ENCODE measurements at places on chromosomes 13 and 19.

GRCh38 chr19:35085947-35086346 is 29.7 kb upstream of the FXYD3 start:
- no peak for DNase-seq

DNA sequence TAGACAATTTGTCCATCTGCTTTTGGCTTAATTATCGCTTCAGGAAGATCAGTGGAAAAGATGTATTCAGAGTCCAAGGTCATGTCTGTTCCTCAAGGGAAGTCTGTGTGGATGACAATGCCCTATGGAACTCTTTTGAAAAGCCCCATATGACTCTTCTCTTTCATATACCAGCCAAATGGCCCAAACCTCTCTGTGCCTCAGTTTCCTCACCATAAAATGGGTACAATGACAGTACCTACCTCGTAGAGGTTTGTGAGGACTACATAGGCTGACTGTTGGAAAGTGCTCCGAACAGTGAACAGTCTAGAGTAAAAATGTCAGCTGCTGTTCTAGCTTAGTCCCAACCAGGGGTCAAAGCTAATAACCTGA is 104.6 kb downstream of the COL4A2 start:
- DNase-seq = no peak

GRCh38 chr19:12834976-12835757 is 788 bp upstream of the RTBDN start:
- no peak for DNase-seq

DNA sequence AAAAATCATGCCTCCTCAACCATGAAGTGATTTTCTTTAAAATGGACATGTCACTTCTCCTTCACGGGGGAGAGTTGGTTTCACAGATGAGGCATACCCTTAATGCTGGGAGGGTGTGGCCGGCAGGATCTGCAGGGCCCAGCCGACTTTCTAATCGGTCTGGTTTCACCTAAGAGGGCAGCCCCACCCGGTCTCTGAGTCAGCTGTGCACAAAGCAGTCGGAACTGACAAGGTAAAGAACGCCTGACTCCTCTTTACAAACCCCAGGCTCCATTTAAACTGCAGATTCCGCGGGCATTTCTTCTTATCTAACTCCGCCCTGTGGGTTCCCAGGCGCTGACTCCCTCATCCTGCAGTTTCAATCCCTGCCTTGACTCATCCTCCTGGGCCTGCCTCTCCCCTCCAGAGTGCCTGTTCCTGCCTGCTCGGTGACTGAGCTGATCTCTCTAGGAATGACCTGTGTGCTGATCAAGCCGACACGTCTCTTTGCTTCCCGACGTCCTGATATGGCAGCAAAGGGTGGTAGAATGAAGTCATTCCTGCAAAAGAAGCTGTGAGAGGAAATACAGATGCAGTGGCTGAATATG is 63.4 kb downstream of the EFNB2 start:
- no peak for DNase-seq

DNA sequence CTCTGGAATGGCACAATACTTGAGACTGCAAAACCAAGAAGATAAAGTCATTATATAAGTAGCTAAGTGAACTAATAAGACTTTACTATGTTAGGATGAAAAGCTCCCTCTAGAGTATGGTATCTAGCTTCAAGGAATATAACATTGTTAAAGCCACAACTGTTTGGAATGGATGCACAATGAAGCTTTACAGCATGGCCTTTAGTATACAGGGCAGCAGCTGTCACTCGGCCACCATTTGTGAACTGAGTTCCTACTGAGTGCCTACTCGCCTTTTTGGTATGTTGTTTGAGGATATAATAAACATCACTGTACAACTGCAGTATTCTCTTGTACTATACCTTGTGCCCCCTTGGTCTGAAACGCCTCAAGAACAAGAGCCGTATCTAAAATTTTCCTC is 6.8 kb downstream of the ALG5 start:
- DNase-seq = no peak

DNA sequence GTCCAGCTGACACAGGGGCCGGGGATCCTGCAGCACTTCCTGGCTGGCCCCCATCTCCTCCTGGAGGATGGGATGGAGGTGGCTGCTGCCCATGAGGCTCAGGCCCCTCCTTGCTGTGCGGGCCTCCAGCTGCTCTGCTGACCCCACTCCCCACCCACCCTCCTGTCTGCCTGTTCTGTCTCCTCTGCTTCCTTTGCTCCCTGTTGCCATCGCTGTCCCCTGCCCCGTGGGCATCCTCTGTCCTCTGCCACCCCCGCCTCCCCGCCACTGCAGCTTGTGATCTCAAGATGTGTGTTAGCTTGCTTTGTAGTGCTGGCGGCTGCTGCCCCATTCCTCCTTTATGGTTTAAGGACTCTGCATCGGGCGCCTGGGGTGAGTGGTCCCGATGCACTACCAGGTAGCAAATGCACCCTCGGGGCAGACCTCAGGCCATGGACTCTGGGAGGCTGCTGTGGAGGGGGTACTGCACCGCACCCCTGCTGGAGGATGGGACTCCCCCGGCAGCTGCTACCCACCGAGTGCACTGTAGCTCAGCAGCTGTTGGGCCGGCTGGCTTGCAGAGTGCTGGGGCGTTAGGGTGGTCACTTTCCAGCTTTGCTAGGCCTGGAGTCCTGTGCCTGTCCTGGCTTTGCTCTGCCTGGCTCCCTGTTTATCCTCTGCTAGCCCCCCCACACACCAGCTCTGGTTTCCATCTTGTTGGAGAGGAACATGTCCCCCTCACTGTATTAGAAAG is 15.8 kb upstream of the C19orf33 start:
- no peak for DNase-seq

DNA sequence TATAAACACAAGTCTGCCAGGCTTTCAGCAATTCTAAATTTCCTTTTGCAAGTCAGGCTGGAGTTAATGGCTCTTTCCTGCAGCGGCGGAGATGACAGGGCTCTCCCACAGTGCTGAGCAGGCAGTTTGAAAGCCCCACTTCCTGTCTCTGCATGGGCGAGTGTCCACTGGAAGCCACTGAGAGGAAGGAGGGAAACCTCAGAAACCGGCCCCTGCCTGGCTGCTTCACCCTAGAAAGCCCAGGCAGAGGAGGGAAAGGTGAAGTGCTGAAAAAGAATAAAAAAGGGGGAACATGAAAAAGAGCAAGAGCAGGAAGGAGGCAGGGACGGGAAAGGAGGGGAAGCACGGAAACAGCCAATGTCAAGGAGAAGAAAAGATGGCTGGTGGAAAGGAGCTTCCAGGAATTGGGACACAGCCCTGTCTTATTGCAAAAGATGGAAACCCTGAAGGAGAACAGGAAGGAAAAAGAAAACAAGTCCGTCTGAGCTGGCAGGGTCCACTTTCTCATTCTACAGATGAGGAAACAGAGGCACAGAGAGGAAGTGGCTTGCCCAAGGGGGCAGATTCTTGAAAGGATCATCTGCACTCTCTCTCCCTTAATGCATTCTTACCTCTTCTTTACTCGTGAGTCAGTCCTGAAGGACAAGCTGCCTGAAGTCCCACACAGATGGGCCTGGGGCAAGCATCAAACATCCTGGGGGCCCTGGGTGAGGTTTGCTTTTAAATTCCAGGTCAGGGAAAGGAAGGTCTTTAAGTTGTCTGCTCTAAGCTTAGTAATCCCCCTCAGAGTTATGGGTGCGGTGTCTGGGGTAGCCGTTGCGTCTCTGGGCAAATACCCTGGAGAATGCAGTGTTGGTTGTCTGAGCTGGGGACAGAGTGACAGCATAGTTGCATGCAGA is 38.8 kb upstream of the ALOX5AP start:
- DNase-seq = no peak

DNA sequence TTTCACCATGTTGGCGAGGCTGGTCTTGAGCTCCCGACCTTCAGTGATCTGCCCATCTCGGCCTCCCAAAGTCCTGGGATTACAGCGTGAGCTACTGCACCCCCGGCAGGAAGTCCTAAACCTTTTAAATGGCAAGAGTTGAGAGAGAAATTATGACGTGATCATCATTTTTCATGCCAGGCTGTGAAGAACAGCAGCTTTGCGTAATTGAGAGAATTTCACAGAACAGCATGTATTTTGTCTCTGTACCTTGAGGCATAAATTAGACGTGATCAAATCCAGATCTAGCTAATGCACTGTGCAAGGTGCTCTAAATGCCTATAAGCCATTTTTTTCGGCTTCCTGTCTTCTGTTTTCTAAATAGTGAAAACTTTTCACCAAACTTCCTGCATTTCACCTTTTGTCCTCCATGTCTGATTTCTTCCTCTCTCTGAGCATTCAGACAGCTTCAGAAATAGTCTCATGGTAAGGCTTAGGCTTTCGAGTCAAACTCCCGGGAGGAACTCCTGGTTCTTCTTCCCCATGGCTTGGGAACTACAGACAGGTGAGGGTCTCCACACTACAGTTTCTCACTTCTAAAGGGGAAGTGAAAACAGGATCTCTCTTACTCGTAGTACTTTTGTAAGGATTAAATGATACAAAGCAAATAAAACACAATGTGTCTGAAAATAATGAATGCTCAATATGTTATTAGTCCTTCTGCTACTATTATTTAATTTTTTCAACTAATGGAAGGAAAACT is 51.0 kb downstream of the WDFY2 start:
- DNase-seq = no peak

GRCh38 chr13:27338816-27339215 is 68.2 kb downstream of the RASL11A start:
- DNase-seq = no peak

DNA sequence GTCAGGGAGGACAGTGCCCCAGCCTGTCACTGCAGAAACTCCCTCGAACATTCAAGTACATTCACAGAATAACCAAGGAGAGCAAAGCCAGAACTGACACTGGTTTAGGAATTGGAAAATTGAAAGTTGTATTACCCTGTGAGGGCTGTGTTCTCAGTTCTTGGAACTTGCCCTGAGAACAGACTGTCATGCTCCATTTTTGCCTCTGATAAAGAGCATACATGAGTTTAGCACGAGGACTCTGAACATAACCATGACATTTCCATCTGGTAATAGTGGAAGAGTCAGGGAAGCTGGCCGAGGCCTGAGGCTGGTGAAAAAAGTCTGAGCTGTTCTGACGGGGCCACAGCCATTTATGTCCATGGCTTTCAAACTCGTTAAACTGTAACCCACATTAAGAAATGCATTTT is 15.2 kb upstream of the SLC25A30 start:
- DNase-seq = no peak

DNA sequence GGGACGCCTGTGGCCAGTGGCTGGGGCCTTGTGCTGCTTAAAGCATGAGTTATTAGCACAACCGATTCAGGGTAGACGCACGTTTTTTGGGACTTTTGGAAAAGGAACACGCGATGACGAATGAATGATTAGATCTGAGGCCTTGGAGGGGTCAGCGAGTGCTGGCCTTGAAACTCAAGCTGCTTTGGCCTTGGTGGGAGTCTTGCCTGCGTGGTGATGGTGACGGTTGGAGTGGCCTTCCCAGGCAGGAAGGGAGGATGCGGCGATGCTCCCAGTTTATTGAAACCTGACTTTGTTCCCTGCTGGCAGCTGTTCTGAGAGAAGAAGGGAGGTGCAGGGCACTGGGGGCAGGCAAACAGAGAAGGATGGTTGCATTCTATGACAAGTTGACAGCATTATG is 63.1 kb upstream of the RNF113B start:
- no peak for DNase-seq

GRCh38 chr13:55815458-55816033 is 1325.2 kb upstream of the PRR20A start:
- no peak for DNase-seq

GRCh38 chr13:108026680-108027410 is 188.5 kb downstream of the LIG4 start:
- DNase-seq = no peak

DNA sequence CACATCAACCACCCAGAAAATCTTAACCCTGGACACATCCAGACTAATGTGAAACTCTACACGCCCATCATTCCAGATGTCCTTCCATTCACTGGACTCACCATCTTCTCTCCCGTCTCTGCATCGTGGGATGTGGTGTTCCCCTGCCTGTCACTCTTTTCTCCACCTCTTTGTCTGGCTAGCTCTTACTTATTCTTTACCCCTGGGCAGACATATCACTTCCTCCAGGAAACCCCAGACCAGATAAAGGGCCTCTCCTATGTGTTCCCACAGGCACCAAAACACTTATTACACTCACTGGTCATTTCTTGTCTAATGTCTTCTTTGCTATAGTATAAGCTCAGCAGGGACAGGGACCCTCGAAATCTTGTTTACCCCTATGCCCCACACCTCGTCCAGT is 109.3 kb upstream of the IPO5 start:
- no peak for DNase-seq

DNA sequence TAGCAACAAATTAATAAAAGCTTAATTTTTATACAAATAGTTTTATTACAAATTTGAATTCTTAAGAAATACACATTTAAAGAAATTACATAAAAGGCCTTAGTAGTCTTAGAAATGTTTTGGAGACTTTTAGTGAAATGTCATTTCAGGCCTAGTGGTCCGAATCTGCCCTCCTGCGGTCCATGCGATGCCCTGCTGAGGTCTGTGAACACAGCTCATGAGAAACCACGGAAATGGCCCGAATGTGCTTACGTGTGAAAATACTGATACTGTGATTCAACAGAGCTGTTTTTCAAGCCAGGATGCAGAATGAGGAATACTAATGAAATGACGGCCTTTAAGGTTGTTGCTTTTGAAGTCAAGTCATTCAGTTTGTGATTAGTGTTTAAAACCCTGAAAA is 157.9 kb downstream of the COL4A1 start:
- no peak for DNase-seq

DNA sequence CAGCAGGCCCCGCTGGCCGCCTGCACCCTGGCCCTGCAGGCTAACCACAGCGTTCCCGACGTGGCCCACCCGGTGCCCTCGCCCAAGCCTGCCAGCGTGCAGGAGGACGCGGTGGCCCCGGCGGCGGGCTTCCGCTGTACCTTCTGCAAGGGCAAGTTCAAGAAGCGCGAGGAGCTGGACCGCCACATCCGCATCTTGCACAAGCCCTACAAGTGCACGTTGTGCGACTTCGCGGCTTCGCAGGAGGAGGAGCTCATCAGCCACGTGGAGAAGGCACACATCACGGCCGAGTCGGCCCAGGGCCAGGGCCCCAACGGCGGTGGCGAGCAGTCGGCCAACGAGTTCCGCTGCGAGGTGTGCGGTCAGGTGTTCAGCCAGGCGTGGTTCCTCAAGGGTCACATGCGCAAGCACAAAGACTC is 72.1 kb downstream of the ZNF536 start:
- no peak for DNase-seq

DNA sequence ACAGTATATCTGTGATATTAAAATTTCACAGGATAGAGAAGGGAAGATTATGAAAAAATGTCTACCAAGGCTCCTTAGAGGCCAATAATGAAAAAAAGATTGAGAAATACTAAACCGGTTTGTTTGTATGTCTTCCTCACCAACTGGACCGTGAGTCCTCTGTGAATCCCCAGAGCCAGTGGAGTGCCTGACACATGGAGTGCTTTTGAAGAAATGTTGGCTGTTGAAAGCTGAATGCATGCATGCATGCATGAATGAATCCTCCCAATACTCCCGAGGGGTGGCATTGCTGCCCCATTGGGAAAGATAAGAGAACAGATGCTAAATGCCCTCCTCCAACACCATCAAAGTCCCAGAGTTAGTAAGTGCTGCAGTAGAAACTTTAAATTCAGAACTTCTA is 152.7 kb upstream of the SERP2 start:
- DNase-seq = no peak

All from activated CD8-positive, alpha-beta memory T cell treated with anti-CD3 and anti-CD28 coated beads for 1 hour (primary cell).